Ascending aorta (tissue), 2 donors: ENCODE measurements at places on chromosomes 3 and 15.

DNA sequence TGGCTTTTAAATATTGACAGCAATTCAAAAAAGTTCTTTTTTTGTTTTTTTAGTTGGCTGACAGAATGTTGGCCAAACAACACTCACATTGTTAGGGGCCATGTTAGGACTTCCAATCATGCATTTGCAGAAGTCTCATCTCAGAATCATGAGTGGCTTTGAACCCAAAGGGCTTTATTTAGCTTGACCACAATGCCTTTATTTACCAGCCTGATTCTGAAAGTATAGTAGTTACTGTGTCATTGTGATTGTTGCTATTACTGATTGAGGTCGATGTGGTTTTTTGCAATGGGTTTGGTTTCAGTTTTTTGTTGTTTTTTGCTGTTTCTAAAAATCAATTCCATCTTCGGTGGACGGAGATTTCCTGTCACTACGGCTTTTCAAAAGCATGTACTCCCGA is 7.2 kb downstream of the GLDN start:
- no peaks in the 10 kb centered on the region for H3K27me3 ChIP-seq
- peaks cover 25% of the 10 kb centered on the region for H3K4me1 ChIP-seq

GRCh38 chr15:92545996-92546395 is 109.6 kb downstream of the FAM174B start:
- no peak overlapping the region for H3K27ac ChIP-seq
- H3K36me3 ChIP-seq: no peaks in the 10 kb centered on the region
- DNase-seq: no peak
- H3K4me1 ChIP-seq: no peaks in the 10 kb centered on the region
- H3K27me3 ChIP-seq: no peaks in the 10 kb centered on the region
- H3K4me3 ChIP-seq: no peak overlapping the region

GRCh38 chr3:37223576-37223975 is 49.2 kb upstream of the LRRFIP2 start:
- H3K4me3 ChIP-seq: no peak overlapping the region
- H3K4me1 ChIP-seq: no peaks in the 10 kb centered on the region
- H3K27ac ChIP-seq: no peak overlapping the region
- H3K27me3 ChIP-seq: no peaks in the 10 kb centered on the region

DNA sequence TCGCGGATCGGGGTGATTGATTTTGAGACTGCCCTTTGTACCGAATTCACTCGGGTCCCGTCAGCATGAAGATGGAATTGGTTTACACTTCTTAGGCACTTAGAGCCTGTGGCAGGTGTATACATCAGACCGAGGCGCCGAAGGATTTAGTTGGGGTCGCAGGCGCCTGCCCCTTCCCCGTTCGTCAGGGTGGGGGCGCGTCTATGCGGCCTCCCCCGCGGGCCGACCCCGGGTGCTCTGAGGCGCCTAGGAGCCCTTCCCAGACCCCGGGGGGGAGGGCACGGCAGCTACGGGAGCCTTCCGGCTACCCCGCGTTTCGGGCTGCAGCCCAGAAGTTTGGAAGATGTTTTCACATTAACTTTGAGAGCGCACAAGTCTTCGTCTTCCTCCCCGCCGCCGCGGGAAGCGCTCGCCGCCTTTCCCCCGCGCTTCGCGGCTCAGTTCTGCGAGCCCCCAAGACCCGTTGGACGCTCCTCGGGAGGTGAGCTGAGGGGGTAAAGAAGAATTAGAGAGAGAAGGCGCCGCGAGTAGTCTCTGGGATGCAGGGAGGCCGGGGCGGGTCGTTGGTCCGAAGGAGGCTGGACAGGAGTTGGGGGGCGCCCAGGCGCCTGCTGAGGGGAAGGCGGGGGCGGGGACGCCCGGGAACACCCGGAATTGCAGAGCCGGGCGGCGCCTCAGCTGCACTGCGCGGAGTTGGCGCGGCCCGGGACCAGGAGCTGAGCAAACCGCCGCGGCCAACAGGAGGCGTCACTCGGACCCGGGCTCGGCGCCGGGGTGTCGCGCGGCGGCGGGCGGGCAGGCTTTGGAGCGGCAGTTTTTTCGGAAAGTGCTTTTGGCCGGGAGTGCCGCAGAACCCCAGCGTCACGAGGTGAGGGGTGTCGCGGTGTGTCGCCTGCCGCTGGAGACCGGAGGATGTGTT is 780 bp downstream of the TIPARP start:
- peak overlapping the region; percentile 70 for H3K4me3 ChIP-seq
- peak overlapping the region; percentile 96 for H3K27ac ChIP-seq
- H3K27me3 ChIP-seq: no peaks in the 10 kb centered on the region
- DNase-seq: no peak
- no peaks in the 10 kb centered on the region for H3K36me3 ChIP-seq

- H3K4me1 ChIP-seq: peaks cover 39% of the 10 kb centered on the region
- DNase-seq: no peak
- no peaks in the 10 kb centered on the region for H3K36me3 ChIP-seq
- peak overlapping the region; percentile 84 for H3K27ac ChIP-seq
- peak overlapping the region; percentile 27 for H3K4me3 ChIP-seq
Observed at GRCh38 chr3:102179326-102180177, 255.3 kb upstream of the ZPLD1 start.

DNA sequence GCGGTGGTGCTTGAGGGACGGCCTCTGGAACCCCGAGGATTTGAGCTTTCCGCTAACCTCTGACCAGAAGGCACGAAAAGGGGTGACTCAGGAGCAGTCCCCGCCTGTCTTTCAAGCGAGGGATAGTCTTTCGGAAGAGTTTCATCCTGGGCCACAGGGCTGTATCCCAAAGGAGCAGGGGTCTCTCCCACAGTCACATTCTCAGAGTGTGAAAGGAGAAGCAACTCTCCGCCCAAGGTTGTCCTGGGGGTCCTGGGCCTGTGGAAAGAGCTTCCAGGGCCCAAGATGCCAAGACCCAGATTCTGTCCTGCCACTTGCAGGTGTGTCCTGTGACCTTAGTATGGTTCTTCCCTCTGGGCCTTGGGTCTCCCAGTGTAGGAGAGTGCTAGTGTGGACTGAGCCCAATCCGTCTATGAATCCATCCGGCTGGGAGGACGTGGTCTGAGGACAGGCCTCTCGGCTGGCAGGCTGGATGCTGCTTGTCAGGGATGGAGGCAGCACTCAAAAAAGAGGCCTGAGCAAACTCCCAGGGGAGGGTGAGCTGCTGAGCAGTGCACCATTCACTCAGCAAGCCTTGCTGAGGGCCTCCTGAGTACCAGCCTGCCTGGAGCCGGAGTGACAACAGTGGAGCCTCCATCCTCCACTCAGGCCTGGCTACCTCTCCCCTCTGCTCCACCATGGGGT is 1.6 kb upstream of the DUSP7 start:
- H3K27me3 ChIP-seq: no peaks in the 10 kb centered on the region
- H3K4me1 ChIP-seq: peaks cover 14% of the 10 kb centered on the region
- peak overlapping the region; percentile 69 for H3K4me3 ChIP-seq
- DNase-seq: no peak

DNA sequence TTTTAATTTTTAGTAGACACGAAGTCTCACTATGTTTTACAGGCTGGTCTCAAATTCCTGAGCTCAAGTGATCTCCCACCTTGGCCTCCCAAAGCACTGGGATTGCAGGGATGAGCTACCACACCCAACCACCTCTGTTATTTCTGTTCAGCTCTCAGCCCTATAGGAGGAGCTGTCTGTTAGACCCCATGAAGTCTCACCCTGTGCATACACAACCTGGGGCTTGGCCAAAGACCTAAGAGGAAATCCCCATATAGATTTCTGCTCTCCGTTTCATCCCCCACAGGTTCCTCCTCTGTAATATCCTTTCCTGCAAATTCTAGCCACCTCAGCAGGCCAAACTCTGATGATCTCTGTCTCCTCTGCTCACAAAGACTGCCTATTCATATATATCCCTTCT is 56.6 kb upstream of the CTDSPL2 start:
- H3K36me3 ChIP-seq: peaks cover 12% of the 10 kb centered on the region
- no peak overlapping the region for H3K27ac ChIP-seq
- H3K4me3 ChIP-seq: no peak overlapping the region

GRCh38 chr3:190701096-190701532 is 161.4 kb downstream of the GMNC start:
- H3K27ac ChIP-seq: no peak overlapping the region
- H3K36me3 ChIP-seq: no peaks in the 10 kb centered on the region
- H3K27me3 ChIP-seq: peaks cover 3% of the 10 kb centered on the region
- DNase-seq: no peak
